Spinal cord (tissue), 10 donors: ENCODE measurements at places on chromosomes 16 and 17.

GRCh38 chr17:57135789-57136291 is 50.8 kb downstream of the AKAP1 start:
- no peaks in the 10 kb centered on the region for H3K27me3 ChIP-seq
- H3K36me3 ChIP-seq: no peaks in the 10 kb centered on the region
- DNase-seq: peak; percentile 74
- peaks cover 15% of the 10 kb centered on the region for H3K4me1 ChIP-seq
- peak overlapping the region; percentile 20 for H3K27ac ChIP-seq

DNA sequence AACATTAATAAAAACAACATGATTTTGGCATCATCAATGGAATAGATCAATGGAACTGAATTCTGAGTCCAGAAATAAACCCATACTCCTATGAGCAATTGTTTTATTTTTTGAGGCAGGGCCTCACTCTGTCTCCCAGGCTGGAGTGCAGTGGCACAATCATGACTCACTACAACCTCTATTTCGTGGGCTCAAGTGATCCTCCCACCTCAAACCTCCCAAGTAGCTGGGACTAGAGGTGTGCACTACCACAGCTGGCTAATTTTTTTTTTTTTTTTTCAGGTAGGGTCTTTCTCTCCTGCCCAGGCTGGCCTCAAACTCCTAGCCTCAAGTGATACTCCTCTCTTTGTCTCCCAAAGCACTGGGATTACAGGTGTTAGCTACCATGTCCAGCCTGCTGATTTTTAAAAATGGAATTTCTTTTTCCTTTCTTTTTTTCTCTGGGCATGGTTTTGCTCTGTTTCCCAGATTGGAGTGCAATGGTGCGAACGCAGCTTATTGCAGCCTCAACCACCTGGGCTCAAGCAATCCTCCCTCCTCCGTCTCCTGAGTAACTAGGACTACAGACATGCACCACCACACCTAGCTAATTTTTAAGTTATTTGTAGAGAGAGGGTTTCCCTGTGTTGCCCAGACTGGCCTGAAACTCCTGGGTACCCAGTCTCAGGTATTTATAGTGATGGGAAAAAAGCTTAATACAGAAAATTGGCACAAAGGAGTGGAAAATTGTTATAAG is 7.3 kb upstream of the PRDM7 start:
- no peaks in the 10 kb centered on the region for H3K36me3 ChIP-seq
- no peak overlapping the region for H3K4me3 ChIP-seq
- H3K4me1 ChIP-seq: peaks cover 9% of the 10 kb centered on the region

DNA sequence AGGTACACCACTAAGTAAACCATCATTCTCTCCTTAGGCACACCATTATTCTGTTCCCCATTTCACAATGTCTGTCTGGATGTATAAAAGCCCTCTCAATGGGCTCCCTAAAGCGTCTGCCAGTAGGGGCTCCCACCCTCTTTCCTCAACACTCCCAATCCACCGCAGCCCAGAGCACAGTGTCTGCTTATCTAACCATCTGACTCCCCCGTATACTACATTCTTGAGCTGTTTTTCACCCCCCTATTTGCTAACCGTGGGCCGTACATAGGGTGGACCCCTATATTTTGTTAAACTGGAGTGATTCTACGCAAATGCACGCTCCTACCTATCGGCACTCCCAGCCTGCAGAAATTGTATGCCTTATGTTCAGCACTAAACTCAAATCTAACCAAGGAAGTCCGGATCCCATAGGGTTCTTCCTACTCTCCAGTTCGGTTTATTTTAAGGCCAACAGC is 685 bp upstream of the PSMD3 start:
- H3K27ac ChIP-seq: peak overlapping the region; percentile 89
- H3K4me1 ChIP-seq: no peaks in the 10 kb centered on the region
- no peaks in the 10 kb centered on the region for H3K27me3 ChIP-seq
- peak overlapping the region; percentile 86 for H3K4me3 ChIP-seq
- H3K36me3 ChIP-seq: peaks cover 13% of the 10 kb centered on the region

DNA sequence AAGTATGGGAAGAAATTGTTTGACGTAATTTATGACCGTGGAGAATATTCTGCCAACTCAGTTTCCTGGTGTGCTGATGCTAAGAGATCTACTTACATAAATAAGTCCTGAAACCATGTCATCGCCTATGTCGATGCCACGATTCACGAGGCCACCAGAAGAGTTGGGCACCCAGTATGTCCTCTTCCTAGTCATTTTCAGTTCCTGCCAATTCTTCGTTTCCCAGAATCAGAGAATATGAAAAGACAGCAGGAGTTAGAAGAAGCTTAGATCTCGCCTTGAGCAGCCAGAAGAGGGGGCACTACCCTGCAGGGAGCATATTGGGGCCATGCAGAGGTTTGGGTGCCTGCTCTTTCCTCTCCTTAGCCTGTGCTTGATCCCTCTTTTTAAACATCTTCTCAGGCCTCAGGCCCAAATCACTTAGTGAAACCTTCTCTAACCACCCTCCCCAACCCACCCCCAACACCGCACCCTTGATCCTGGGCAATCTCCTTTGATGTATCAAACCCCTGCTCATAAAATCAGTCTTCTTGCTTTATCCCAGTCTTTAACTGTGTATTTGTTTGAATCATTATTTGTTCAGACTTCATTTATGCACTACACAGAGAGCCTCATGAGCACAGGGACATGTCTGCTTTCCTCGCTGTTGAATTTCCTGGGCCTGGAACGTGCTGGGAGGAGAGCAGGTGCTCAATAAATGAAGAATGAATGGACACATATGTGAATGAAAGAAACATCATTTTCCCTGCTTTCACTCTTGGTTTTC is 12.2 kb upstream of the LONP2 start:
- H3K4me3 ChIP-seq: no peak overlapping the region
- no peak for DNase-seq
- no peaks in the 10 kb centered on the region for H3K36me3 ChIP-seq
- H3K27me3 ChIP-seq: no peaks in the 10 kb centered on the region

- no peaks in the 10 kb centered on the region for H3K36me3 ChIP-seq
- H3K27ac ChIP-seq: no peak overlapping the region
- H3K4me1 ChIP-seq: peaks cover 11% of the 10 kb centered on the region
- H3K4me3 ChIP-seq: no peak overlapping the region
- H3K27me3 ChIP-seq: no peaks in the 10 kb centered on the region
- peak; percentile 90 for DNase-seq
Observed at GRCh38 chr16:79653373-79653891, 52.9 kb upstream of the MAF start.

DNA sequence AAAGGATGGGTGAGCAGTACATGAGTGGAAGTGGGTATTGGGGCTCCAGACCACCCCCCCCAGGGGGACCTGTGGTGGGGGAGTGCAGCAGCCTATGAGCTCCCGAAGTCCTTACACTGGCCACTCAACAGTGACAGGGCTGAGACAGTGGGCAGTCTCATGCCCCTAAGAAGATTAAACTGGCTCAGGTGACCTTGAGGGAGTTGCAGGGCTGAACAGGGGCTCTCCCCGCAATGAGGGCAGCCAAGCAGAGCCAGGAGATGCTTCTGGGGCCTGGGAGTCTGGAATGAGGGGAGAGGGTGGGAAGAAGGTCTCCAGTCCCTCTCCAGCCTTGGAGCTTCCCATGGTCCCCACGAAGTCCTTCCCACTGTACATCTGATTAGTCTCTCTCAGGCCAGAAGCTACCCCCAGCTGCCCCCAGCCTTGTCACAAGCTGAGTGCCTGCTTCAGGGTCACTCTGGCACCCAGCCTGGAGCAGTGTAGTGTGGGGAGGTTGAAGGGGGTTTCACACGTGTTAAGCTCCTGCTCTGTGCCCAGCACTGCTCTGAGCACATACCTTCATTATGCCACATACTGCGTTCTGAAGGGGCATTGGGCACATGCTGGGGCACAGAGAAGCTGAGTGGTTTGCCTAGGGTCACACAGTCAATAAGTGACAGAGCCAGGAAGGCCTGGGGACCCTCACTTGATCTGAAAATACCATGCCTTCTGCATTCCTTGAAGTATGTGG is 1.0 kb upstream of the CDH16 start:
- peaks cover 7% of the 10 kb centered on the region for H3K36me3 ChIP-seq
- DNase-seq: no peak
- H3K27me3 ChIP-seq: peaks cover 39% of the 10 kb centered on the region
- no peak overlapping the region for H3K27ac ChIP-seq
- peaks cover 17% of the 10 kb centered on the region for H3K4me1 ChIP-seq

GRCh38 chr16:47664653-47665325 is 203.7 kb downstream of the PHKB start:
- H3K4me1 ChIP-seq: no peaks in the 10 kb centered on the region
- H3K27ac ChIP-seq: no peak overlapping the region
- no peak overlapping the region for H3K4me3 ChIP-seq
- peaks cover 2% of the 10 kb centered on the region for H3K36me3 ChIP-seq
- H3K27me3 ChIP-seq: no peaks in the 10 kb centered on the region

GRCh38 chr17:63293323-63294075 is 152.6 kb downstream of the CYB561 start:
- no peaks in the 10 kb centered on the region for H3K4me1 ChIP-seq
- no peak overlapping the region for H3K4me3 ChIP-seq
- no peaks in the 10 kb centered on the region for H3K36me3 ChIP-seq
- no peaks in the 10 kb centered on the region for H3K27me3 ChIP-seq
- no peak overlapping the region for H3K27ac ChIP-seq
- DNase-seq: no peak

- no peak overlapping the region for H3K27ac ChIP-seq
- H3K4me1 ChIP-seq: peaks cover 7% of the 10 kb centered on the region
Observed at GRCh38 chr16:24853169-24853824, 7.5 kb downstream of the SLC5A11 start.

DNA sequence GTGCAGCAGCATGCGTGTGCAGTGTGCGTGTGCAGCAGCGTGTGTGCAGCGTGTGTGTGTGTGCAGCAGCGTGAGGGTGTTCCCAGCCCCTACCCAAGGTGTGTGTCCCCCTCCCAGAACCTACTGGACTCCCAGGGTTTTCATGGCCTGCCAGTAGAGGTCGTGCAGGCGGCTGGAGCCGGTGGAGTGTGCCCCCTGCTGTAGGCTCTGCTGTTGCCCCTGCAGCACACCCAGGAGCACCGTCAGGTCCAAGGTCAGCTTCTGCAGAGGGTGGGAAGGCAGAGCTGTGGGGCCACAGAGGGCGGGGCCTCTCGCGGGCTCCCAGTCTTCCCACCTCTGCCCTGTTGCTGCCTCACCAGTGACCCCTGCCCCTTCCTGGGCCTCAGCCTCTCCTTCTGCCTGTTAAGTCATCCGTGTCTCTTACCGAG is 14.9 kb downstream of the MYBBP1A start:
- DNase-seq: no peak
- H3K4me1 ChIP-seq: peaks cover 62% of the 10 kb centered on the region
- H3K4me3 ChIP-seq: no peak overlapping the region
- H3K27ac ChIP-seq: no peak overlapping the region

GRCh38 chr17:19555746-19556145 is 22.1 kb downstream of the SLC47A1 start:
- no peak overlapping the region for H3K4me3 ChIP-seq
- no peaks in the 10 kb centered on the region for H3K4me1 ChIP-seq
- no peak for DNase-seq
- H3K36me3 ChIP-seq: no peaks in the 10 kb centered on the region
- H3K27me3 ChIP-seq: no peaks in the 10 kb centered on the region

GRCh38 chr17:7250695-7251627 is 573 bp downstream of the CTDNEP1 start:
- peaks cover 31% of the 10 kb centered on the region for H3K4me1 ChIP-seq
- peak overlapping the region; percentile 100 for H3K27ac ChIP-seq
- peaks cover 26% of the 10 kb centered on the region for H3K36me3 ChIP-seq
- H3K4me3 ChIP-seq: peak overlapping the region; percentile 98

DNA sequence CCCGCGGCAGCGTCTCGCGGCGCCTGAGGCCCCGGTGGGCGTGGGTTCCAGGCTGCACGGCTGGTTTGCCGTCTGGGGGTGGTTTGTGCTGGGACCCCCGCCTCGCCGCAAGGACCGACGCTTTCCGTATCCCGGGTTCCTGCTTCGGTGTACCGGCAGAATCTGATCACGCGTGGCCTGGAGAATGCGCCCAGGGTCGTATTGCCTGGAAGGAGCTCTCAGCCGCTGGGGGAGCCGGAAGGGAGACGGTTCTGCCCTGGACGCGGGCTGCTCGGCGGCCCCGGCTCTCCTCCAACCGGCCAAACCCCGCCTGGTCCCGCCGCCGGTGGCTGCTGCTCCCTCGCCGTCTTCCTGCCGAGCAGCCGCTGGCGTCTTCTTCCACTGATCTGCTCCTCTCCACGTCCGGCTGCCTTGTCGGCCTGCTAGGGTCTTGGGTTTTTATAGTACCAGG is 39.8 kb downstream of the ZNF778 start:
- peaks cover 6% of the 10 kb centered on the region for H3K36me3 ChIP-seq
- H3K4me3 ChIP-seq: no peak overlapping the region
- peaks cover 15% of the 10 kb centered on the region for H3K4me1 ChIP-seq
- DNase-seq: no peak
- H3K27me3 ChIP-seq: peaks cover 16% of the 10 kb centered on the region
- no peak overlapping the region for H3K27ac ChIP-seq

- H3K4me1 ChIP-seq: no peaks in the 10 kb centered on the region
- H3K27me3 ChIP-seq: no peaks in the 10 kb centered on the region
- no peak overlapping the region for H3K4me3 ChIP-seq
- DNase-seq: no peak
- H3K27ac ChIP-seq: no peak overlapping the region
Observed at GRCh38 chr16:25613931-25614330, 77.8 kb upstream of the HS3ST4 start.

GRCh38 chr17:79276821-79277220 is 202.2 kb downstream of the ENGASE start:
- no peak for DNase-seq
- H3K4me1 ChIP-seq: peaks cover 10% of the 10 kb centered on the region
- H3K4me3 ChIP-seq: no peak overlapping the region
- H3K27me3 ChIP-seq: no peaks in the 10 kb centered on the region
